B cell (primary cell): ENCODE measurements at places on chromosomes 11 and 22.

- no peak overlapping the region for H3K4me3 ChIP-seq
- no peaks in the 10 kb centered on the region for H3K27me3 ChIP-seq
- no peaks in the 10 kb centered on the region for H3K4me1 ChIP-seq
- H3K36me3 ChIP-seq = no peaks in the 10 kb centered on the region
- H3K27ac ChIP-seq = no peak overlapping the region
Measured at GRCh38 chr22:19565382-19566278, 41.4 kb upstream of the CLDN5 start.

GRCh38 chr22:49735411-49735900, 92.2 kb downstream of the BRD1 start:
- no peaks in the 10 kb centered on the region for H3K4me1 ChIP-seq
- no peak overlapping the region for H3K4me3 ChIP-seq
- no peaks in the 10 kb centered on the region for H3K36me3 ChIP-seq
- no peak overlapping the region for H3K27ac ChIP-seq

GRCh38 chr22:27784120-27784475, 17.5 kb downstream of the MN1 start:
- no peak for DNase-seq
- H3K27ac ChIP-seq = no peak overlapping the region
- no peaks in the 10 kb centered on the region for H3K4me1 ChIP-seq
- H3K4me3 ChIP-seq = no peak overlapping the region

GRCh38 chr11:65077451-65077850, 6.4 kb downstream of the CDCA5 start:
- H3K36me3 ChIP-seq = no peaks in the 10 kb centered on the region
- DNase-seq = no peak
- no peaks in the 10 kb centered on the region for H3K27me3 ChIP-seq

- no peak for DNase-seq
- no peak overlapping the region for H3K27ac ChIP-seq
- no peaks in the 10 kb centered on the region for H3K36me3 ChIP-seq
- no peak overlapping the region for H3K4me3 ChIP-seq
Measured at GRCh38 chr22:31098632-31099110, 8.7 kb downstream of the SELENOM start.

DNA sequence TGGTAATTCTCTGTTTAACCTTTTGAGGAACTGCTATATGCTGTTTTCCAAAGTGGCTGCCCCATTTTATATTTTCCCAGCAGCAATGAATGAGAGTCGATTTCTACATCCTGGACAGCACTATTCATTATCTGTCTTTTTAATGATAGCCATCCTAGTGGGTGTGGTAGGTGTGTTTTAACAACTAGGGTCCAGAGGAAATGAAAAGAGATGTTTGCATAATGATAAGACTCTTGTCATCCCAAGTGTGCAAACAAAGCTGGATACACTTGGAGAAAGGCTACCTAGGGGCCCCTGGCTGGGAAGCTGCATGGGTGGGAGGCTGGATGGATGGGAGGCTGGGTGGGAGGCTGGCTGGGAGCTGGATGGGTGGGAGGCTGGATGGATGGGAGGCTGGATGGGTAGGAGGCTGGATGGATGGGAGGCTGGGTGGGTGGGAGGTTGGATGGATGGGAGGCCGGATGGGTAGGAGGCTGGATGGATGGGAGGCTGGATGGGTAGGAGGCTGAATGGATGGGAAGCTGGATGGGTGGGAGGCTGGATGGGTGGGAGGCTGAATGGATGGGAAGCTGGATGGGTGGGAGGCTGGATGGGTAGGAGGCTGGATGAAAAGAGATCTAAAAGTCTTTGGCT, 158.0 kb downstream of the DSCAML1 start:
- DNase-seq = no peak
- H3K36me3 ChIP-seq = no peaks in the 10 kb centered on the region
- H3K4me3 ChIP-seq = no peak overlapping the region
- H3K27ac ChIP-seq = no peak overlapping the region

GRCh38 chr11:6855971-6856541, 6.8 kb upstream of the OR10A2 start:
- no peaks in the 10 kb centered on the region for H3K27me3 ChIP-seq
- no peaks in the 10 kb centered on the region for H3K4me1 ChIP-seq
- no peak overlapping the region for H3K4me3 ChIP-seq
- H3K27ac ChIP-seq = no peak overlapping the region
- no peaks in the 10 kb centered on the region for H3K36me3 ChIP-seq
- DNase-seq = no peak

DNA sequence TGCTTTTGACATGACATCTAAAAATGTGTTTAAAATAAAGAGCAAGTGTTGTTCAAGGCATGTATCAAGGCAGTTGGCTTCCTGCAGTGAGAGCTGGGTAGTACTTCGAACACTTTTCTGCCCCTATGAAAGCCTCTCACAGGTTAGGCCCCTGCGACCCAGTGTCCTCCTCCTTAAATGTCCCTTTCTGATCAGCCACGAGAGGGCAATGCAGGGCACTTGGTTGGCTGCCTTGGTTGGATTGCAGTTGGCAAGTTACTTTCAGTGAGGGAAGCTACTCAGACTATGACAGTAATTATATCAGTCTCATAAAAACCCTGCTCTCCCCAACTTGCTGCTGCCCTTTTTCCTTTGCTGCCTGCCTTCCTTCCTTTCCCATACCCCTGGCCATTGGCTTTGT, 743.8 kb downstream of the NTM start:
- H3K4me1 ChIP-seq = no peaks in the 10 kb centered on the region
- H3K4me3 ChIP-seq = no peak overlapping the region
- H3K36me3 ChIP-seq = no peaks in the 10 kb centered on the region
- no peak overlapping the region for H3K27ac ChIP-seq

DNA sequence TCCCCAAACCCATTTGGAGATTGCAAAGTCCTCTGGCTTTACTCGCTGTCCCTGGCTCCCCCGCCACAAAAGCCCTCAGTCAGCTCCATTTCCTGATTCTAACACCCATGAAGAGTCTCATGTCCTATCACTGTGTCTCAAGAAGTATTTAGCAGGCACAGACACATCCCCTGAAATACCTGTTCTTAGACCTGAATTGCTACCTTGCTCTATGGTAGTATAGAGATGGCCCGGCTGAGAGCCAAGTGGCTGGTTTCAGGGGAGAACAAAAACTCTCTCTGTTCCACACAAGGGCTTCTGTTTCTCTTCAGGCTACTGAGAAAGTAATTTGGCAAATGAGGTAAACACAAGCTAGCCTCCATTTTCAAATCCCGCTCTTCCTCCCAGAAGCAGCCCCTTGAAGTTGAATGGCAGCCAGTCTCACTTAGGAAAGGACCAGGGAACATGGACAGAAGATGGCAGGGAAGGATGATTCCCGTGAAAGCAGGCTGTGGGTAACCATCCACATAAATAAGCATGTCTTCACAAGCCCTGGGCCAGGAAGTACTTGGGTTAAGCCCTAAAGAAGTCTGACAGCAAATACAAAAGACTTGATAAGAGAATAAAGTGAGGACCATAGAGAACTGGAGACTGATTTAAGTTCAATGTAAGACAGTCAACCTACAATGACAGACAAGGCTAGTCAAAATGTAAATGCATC, 137.8 kb downstream of the C11orf58 start:
- H3K27ac ChIP-seq = no peak overlapping the region
- DNase-seq = no peak
- H3K27me3 ChIP-seq = no peaks in the 10 kb centered on the region
- H3K36me3 ChIP-seq = no peaks in the 10 kb centered on the region
- H3K4me3 ChIP-seq = no peak overlapping the region

GRCh38 chr11:33664166-33664565, 36.5 kb downstream of the C11orf91 start:
- H3K4me3 ChIP-seq = no peak overlapping the region
- H3K27ac ChIP-seq = no peak overlapping the region
- no peaks in the 10 kb centered on the region for H3K36me3 ChIP-seq
- H3K27me3 ChIP-seq = no peaks in the 10 kb centered on the region
- H3K4me1 ChIP-seq = no peaks in the 10 kb centered on the region

DNA sequence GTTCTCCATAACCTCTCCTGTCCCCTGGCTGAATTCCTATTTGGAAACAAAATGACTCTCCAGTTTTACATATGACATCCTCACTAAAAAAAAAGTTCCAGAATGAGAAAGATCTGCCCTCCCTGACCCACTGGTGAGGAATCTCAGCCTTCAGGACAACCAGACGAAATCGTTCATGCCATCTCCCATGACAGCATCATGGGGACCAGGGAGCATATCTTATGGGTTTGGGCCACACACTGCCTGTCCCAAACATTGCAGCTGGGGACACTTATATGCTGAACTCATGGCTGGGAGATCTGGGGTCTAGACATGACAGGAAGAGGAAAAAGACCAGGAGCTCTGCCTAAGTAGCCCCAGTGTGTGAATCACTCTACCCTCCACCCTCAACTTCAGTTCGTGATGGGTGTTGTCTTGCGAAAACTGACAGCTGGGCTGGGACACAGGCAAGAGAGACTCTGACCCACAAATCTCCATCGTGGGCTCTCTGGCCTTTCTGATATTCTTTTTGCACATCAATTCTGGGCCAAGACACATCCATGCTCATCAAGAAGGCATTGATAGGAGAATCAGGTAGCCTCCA, 102.0 kb downstream of the ZNF280B start:
- H3K27me3 ChIP-seq = no peaks in the 10 kb centered on the region
- no peaks in the 10 kb centered on the region for H3K36me3 ChIP-seq
- no peak overlapping the region for H3K4me3 ChIP-seq
- DNase-seq = no peak
- peaks cover 42% of the 10 kb centered on the region for H3K4me1 ChIP-seq

DNA sequence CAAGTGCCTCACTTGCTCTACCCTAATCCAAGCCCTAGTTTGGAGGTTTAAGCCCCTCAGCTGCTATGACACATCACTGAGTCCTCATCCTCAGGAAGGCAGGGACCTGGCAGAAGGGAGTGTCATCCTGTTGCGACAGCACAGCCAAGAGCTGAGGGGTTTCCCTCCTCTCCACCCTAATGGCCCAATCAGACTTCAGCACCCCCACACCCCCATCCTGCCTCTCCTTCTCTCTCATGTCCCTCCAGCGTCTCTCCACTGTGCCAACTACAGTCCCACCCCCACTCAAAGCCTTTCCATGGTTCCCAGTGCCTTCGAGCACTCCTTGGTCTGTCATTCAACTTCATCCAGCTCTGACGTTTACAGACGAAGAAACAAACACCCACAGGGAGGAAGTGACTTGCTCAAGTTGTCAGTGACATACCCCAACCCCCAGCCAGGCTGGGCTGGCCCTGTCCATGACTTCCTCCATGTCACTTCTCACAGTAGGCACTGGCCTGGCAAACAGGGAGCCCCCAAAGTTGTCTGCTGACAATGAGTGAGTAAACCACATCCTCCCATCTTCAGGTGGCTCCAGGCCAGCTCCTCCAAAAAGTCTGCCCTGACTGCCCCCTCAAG, 15.6 kb downstream of the ARAP1 start:
- peak overlapping the region; percentile 99 for H3K27ac ChIP-seq
- peak; percentile 87 for DNase-seq
- H3K4me3 ChIP-seq = peak overlapping the region; percentile 23
- peaks cover 87% of the 10 kb centered on the region for H3K4me1 ChIP-seq
- H3K27me3 ChIP-seq = no peaks in the 10 kb centered on the region
- no peaks in the 10 kb centered on the region for H3K36me3 ChIP-seq

GRCh38 chr11:130216591-130217132, 57.1 kb downstream of the ST14 start:
- H3K27me3 ChIP-seq = no peaks in the 10 kb centered on the region
- no peaks in the 10 kb centered on the region for H3K36me3 ChIP-seq
- DNase-seq = no peak
- H3K4me1 ChIP-seq = peaks cover 10% of the 10 kb centered on the region
- no peak overlapping the region for H3K27ac ChIP-seq

DNA sequence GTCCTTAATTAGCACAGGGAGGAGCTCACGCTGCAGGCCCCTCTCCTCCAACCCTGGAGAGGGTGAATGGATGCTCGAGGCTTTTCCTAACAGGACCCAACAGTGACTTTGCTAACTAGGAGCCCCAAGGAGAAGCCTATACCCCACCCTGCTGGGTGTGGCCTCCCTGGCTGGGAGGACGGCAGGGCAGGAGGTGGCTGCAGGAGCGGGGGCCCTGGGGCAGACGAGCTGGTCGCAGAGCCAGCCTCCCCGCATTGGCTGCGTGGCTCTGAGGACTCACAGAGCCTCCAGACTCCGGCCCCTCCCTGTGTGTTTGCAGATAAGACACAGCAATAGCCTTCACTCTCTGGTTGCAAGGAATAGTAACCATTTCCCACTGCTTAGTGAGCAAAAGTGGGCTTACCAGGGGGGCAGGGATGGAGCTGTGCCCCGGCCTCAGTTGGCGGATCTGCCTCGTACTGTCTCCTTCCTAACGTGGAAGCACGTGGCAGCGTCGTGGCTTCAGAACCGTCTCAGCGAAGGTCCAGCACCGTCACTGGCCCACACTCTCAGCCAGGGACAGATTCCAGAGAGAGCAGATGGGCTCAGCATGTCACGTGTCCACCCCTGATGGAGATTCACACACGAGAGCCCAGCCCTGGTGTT, 1087.5 kb downstream of the BRD1 start:
- H3K4me1 ChIP-seq = no peaks in the 10 kb centered on the region
- H3K27ac ChIP-seq = no peak overlapping the region
- H3K36me3 ChIP-seq = no peaks in the 10 kb centered on the region
- no peak for DNase-seq
- H3K4me3 ChIP-seq = no peak overlapping the region

DNA sequence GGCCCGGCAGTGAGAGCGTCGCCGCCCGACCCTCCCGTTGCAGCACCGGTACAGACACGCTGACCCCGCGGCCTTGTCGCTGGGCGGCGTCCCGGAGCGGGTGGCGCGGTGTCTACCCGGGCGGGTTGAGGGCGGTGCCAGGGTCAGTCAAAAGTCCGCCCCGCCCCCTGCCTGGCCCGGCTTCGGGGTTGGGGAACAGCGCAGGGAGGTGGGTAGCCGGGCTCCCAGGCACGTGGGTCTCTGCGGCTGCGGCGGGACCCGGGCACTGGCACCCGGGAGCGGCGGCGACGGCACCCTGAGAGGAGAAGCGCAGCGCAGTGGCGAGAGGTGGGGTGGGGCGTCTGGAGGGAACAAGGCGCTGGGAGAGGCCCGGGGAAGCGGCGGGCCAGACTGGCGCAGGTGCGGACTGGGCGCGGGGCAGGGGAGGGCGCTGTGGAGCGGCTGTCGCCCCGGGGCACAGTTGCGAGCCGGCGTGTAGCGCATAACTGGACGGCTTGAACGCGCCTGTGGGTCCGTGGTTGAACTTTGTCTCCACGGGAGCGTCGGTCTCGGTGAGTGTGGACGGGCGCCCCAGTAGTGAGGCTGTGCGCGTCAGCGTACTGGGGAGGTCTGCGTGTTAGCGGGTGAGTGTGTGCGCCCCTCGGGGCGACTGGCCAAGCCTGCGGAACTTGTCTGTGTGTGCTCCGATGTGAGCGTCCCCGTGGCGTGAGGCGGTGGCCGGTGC, at the start of gene P2RY2:
TSS of gene P2RY2 (plus strand) at position 176 of the 724 bp plus-strand sequence. CDS start 15,879 bp downstream, outside the sequence.
- no peaks in the 10 kb centered on the region for H3K36me3 ChIP-seq
- peaks cover 23% of the 10 kb centered on the region for H3K4me1 ChIP-seq
- H3K4me3 ChIP-seq = peak within 1 kb of the TSS; percentile 45
- no peaks in the 10 kb centered on the region for H3K27me3 ChIP-seq
- no peak within 1 kb of the TSS for H3K27ac ChIP-seq

DNA sequence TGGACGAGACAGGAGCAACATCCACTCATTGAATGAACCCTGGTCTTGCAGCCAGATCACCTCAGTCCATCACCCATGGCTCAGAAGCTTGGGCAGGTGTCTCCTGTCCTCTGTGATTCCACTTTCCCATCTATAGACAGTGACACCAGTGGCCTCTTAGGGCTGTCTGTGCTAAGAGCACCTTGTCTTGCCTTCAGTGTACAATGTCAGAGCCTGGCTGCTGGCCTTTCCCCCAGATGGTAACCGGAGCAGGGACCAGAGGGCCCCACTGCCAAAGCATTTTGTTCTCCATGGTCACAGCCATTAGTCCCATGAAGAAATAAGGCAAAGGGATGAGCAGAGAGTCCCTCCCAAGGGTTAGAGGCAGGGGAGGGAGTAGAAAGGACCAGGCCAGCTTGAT, 35.4 kb downstream of the PKNOX2 start:
- no peak overlapping the region for H3K4me3 ChIP-seq
- no peak for DNase-seq
- H3K27me3 ChIP-seq = no peaks in the 10 kb centered on the region
- no peaks in the 10 kb centered on the region for H3K36me3 ChIP-seq
- no peaks in the 10 kb centered on the region for H3K4me1 ChIP-seq
